ENCODE measurements at places on chromosomes 4 and X. TPM values are rescaled to one million over a fixed set of nuclear protein-coding genes. Genes with fewer than 3 reads are reported as not detected.

Gene MAOB
- 0.28 TPM for total RNA-seq

Gene CXCL6
- 66.7 TPM for total RNA-seq

Gene PRDM8
- total RNA-seq = 2.8 TPM

Gene H2BW2
- not detected for total RNA-seq
